ENCODE measurements at places on chromosomes 11 and 22. TPM values are rescaled to one million over a fixed set of nuclear protein-coding genes. Genes with fewer than 3 reads are reported as not detected.

TUB gene
- 21.4 TPM for total RNA-seq

UBQLNL gene
- not detected for total RNA-seq

ANO1 gene
- not detected for total RNA-seq

PLEKHA7 gene
- total RNA-seq = 0.37 TPM

RTN4R gene
- total RNA-seq = 39.2 TPM

SCN4B gene
- total RNA-seq = not detected

OR8D4 gene
- not detected for total RNA-seq

PITPNM1 gene
- total RNA-seq = 35.2 TPM

AGBL2 gene
- total RNA-seq = not detected

SERHL2 gene
- not detected for total RNA-seq
